Fibroblast of skin of left quadriceps (primary cell): ENCODE measurements at places on chromosomes 2 and 18.

GRCh38 chr2:200194746-200195145 lies 111.7 kb upstream of the SPATS2L start:
- DNase-seq = no peak

- no peak for DNase-seq
Measured at GRCh38 chr18:596288-596881, 403 bp upstream of the CLUL1 start.

- no peak for DNase-seq
Measured at GRCh38 chr2:980176-980575, 29.5 kb downstream of the SNTG2 start.

DNA sequence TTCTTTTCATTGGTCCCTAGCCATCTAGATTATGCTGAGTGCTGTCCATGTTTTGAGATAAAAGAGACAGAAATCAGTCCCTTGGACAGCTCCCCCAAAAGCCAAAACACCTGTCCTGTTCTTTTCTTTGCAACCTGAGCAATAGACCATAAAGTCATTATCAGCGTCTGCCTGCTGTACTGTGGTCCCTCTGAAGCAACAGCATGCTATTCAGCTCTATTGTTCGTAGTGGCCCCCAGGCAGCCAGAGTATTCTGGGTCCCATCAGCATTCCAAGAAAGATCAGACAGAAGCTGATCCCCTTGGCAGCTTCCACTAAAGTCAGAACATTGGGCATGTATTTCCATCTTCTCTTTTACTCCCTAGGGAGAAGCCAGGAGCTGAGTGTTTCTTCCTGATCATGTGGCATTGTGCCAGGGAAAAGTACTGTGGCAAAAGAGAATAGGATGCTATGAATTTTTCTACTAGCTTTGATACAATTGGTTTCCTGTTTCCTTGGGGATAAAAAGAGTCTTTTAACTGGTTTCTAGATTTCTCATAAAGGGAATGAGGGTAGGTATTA lies 33.6 kb upstream of the ZSWIM2 start:
- no peak for DNase-seq

GRCh38 chr2:117470311-117471095 lies 344.0 kb upstream of the DDX18 start:
- DNase-seq = no peak

DNA sequence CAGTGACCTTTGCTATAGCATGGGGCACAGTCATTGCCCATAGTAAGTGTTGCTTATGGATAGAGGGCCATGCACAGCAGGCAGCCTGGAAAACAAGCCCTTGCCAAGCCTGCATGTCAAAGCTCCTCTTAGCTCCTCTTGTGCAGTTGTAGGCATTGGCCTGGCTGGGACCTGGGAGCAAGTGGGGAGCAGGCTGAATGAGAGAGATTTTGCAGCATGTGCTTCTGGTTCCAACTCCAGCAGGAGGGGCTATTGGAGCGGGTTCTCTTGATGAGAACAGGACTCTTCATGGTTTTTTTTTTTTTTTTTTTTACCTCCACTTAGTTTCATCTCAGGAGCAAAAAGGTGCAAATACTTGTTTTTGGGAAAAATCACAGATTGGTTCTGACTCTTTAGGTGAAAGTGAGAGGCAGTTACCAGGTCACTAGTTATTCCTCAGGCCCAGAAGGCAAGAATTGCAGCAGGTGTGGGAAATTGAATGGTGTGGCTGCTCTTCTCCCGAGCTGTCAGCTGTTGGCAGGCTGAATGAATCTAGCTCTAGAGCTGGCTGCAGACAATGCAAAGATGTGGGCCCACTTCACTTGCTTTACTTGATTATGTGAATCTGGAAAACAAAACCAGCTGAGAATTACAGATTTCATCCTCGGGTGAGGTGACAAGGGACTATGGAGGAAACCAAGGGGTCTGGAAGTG lies 95.9 kb downstream of the MAP4K4 start:
- DNase-seq = no peak

GRCh38 chr2:239355139-239355538 lies 45.7 kb downstream of the HDAC4 start:
- DNase-seq = no peak

- no peak for DNase-seq
Measured at GRCh38 chr2:10412380-10412779, 35.7 kb downstream of the ODC1 start.

- DNase-seq = no peak
Measured at GRCh38 chr2:197399887-197400540, 34.8 kb downstream of the SF3B1 start.

DNA sequence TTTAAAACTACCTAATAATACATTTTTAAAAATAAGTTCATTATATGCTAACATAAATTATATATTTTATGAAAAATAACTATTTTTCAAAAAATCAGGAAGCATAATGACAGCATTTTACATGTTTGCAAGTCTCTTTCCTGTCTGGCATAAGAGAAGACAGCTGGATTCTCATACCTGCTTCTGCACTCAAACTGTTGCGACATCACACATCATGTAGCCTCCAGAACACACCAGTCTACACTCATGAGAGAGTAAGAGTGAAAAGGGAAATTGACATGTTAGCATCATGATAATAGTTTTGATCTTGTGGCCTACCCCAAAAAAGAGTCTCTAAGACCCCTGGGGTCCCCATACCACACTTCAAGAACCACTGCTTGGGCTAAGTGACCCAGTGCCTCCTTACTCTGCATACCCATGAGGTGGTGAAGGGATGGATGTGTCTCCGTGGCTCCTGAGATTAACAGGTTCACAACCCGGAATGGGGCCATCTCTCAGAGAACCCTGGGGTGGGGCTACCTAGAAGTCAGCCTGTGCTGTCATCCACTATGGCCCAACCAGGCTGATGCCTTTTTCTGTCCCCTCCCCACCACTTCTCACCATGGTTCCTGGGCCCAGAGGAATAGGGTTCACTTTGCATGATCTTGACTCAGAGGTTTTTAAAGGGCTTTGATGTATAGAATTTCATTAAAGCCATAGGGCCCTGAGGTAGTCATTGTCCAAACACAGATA lies 102.6 kb upstream of the DAPL1 start:
- DNase-seq = no peak
